CD4-positive, alpha-beta memory T cell (primary cell): ENCODE measurements at places on chromosomes 12 and 14.

DNA sequence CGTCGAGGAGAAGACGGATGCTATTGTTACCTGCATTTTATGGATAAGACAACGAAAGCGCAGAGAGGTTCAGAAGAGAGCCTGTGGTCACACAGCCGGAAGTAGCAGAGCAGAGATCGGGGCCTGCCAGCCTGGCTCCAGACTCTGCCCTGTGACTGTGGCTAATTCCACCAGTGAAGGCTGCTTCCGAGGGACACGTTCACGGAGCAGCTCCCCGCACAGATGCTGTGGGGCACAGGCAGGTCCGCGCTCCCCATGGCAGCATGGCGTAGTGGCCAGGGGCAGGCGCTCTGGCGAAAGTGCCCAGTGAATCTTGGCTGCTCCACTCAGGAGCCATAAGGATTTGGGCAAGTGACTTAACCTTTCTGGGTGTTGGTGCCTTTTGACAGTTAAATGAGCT, 9.8 kb downstream of the RIMBP2 start:
- DNase-seq, result no peak

DNA sequence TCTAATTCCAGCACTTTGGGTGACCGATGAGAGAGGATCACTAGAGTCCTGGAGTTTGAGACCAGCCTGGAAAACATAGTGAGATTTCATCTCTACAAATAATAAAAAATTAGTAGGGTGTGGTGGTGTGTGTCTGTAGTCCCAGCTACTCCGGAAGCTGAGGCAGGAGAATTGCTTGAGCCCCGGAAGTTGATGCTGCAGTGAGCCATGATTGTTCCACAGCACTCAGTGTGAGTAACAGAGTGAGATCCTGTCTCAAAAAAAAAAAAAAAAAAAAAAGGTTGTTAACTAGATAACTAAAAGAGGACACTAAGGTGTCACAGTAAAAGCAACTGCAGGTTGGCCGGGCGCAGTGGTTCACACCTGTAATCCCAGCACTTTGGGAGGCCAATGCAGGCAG, 121.3 kb upstream of the MAX start:
- no peak for DNase-seq

- DNase-seq, result no peak
These were observed 3.0 kb downstream of the KICS2 start for GRCh38 chr12:64219145-64219544.

DNA sequence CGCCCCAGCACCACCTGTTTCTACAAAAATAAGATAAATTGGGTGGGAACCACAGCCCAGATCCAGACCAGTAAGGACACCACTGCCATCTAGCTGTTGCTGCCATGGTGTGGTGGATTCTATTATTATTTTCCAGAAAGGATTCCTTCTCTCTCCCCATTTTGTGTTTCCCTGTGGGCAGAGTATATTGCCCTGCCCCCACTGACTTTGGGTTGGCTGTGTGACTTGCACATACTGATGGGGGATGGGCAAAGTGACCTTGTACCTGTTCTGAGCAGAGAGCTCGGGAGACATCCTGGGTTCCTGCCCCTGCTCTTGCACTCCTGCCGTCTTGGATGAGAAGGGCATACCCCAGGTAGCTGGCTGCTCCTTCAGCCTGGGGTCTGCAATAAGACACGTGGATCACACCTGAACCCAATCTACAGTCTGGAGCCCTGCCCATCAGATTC, 24.3 kb downstream of the MOAP1 start:
- no peak for DNase-seq

- no peak for DNase-seq
These were observed 1.3 kb upstream of the RNU7-1 start for GRCh38 chr12:6942331-6942665.

DNA sequence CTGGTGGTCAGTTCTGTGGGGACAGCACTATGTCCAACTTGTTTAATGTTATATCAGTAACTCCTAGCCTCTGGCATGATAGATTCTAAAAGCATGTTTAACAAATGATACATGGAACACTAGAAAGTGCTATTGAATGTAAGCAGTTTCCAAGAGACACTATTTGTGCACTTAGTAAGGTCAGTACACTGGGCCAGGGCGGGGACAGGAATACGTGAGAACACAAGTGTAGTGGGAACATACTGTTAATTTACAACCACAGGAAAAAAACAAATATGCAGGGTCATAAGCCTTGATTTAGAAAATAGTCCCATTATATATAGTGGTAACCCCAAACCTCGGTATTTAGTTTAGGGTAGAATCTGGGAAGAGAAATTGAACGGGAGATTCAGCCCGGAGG, 88.9 kb upstream of the SLC38A2 start:
- no peak for DNase-seq

DNA sequence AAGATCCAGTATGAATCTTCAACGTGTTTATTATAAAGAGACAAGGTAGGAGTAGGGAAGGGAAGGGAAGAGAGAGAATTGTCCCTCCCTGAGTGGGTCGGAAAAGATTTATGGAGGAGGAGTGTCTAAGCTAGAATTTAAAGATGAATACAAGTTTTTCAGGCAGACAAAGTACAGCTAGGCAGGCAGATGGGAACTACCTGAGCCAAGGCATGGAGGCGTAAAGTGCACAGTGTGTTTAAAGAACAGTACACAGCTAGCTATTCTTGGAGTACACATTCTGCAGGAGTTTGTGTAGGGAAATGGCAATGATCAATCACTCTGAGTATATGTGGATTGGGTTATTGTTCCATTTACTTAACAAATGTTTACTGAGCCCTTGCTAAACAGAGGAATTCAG, 20.1 kb downstream of the PLEKHG7 start:
- DNase-seq, result no peak

DNA sequence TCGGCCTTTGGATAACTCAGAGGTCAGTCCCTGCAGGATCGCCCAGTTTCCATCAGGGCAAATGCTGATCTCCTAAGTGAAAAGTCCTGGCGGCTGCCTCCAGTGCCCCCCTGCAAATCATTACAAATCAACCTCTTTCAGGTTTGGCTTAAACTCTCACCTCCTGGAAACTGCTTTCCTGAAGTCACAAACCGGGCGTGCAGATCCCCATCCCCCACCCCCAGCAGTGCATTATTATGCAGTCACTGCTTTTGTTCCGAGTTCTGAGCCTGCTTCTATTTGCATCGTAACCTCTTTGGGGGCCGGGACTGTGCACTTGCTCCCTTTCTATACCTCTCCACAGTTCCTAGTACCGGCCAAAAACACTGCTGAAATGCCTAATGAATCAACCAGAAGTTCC, at the start of gene USP44:
Gene USP44 (minus strand): TSS at position 172 of the 400 bp plus-strand sequence. CDS start 17,220 bp downstream, outside the sequence.
- DNase-seq, result no peak

DNA sequence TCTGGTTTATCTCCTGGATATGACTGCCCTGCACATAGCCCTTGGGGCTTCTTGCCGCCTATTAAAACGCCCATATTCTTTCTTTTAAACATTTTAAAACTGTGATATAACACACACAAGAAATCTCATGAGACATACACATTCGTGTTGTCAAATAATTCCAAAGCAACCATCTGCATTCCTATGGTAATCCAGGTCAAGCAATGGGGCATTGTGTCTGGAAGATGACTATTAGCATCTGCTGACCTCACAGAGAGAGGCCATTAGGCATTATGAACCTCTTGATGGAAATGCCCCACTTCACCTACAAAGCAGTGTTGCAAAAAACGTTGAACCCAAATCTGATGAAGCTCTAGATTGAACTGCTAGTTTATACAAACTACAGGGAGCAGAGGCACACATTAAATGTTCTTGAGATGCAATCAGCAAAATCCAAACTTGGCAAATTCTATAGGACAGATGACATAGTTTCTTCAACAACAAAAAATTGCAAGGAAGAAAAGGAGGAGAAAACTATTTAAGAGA, 513.8 kb upstream of the CCDC196 start:
- no peak for DNase-seq

GRCh38 chr12:109932878-109933503, 32.9 kb downstream of the TCHP start:
- no peak for DNase-seq

DNA sequence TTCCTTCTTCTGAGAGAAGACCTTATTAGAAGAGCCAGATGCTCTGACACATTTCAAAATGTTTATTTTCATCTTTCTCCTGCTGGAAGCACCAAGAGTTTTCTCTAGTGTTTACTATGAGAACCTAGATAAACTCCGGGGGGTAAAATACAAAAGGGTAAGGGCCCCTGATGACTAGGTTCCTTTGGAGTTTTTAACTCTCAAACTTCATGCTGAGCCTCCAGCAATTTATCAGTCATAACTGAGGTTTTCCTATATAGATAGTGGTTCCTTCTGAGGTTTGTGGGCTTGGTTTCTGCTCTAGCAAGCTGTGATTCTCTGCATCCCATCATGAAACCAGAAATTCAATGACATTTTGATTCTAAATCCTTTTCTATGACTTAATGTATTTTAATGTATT, 210.9 kb downstream of the LRFN5 start:
- no peak for DNase-seq

GRCh38 chr12:563250-563781, 99.9 kb downstream of the NINJ2 start:
- DNase-seq, result peak; percentile 74

- peak; percentile 97 for DNase-seq
These were observed at the start of gene COPS7A for GRCh38 chr12:6723607-6724408. Gene COPS7A (plus strand): TSS chr12:6724046. CDS start chr12:6724657, 611 bp downstream.

DNA sequence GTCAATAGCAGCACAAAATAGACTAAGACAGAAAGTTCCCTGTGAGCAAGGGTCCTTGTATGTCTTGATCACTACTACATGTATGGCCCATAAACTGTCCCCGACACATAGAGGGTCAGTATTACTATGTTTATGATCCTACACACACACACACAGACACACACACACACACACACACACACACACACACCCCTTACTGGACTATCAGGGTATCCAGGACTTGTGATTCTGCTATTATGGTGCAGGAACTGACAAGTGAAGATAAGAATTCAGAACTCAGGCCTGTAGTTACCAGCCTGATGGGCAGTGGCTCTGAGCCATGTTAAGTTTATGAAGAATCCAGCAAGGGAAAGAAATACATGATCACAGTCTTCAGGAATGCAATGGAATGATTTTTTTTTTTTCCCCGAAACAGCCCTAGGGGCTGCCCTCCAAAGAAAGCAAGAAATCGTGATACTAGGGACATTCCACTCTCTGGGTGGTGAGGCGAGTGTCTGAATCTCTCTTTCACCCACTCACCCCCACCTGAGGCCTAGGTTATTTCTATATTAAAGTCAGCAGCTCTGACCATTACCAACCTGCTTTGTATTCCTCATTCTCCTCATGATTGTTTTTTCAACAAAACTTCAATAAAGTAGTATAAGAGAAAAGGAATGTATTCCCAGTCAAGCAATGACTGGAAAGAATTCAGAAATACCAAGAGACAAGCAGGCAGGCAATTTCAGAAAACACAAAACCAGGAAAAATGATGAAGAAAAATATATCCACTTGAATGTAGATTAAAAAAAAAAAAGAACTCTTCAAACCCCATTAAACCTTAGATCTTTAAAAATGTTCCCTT, 105.8 kb downstream of the AVPR1A start:
- DNase-seq, result no peak

GRCh38 chr12:109545826-109546225, 27.5 kb downstream of the MMAB start:
- DNase-seq, result no peak

DNA sequence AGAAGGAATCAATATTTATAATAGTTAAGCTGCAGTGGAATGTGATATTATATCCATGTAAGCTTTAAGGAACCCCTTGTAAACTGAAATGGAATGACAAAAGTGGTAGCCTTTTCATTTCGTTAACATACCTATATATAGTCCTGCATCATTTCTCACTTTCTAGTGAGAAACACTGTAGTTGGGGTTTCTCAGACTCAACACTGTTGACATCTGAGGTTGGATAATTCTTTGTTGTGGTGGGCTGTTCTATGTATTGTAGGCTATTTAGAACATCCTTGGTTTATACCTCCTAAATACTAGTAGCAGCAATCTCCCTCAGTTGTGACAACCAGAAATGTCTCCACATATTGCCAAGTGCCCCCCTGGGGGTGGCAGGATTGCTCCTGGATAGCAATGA, 79.1 kb downstream of the RAD52 start:
- DNase-seq, result peak; percentile 23

DNA sequence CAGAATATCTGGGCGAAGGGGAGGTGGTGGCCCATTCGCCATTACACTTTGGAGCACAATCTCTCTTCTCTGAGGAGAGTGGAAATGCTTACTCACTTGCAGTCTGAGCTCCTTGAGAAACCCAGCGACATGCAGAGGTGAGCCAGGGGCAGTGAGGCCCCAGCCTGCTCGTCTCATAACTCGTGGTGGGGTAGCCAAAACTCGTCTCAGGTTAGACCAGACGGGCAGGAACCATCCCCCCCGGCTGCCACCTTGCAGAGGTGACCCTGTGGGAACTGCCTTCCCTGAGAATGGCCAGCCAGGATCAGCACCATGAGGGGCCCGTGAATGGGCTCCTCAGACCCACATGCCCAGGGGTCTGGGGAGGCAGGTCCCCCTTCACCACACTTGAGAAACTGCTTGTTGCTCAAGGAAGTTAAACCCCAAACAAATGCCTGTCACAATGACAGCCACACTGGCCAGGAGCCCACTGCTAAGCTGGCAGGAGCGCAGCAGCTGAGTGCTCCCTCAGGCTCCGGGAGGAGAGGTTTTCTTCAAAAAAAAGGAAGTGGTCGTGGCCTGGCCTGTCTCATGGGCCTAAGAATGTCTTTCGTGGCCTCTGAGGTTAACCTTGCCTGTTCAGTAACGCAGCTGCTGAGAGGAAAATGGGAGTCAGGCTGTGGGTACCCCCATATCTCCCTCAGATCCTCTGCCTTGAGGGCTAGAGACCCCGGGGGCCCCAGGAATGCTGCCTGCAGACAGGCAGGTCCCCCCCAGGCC, 9.2 kb upstream of the ALDH2 start:
- DNase-seq, result no peak

DNA sequence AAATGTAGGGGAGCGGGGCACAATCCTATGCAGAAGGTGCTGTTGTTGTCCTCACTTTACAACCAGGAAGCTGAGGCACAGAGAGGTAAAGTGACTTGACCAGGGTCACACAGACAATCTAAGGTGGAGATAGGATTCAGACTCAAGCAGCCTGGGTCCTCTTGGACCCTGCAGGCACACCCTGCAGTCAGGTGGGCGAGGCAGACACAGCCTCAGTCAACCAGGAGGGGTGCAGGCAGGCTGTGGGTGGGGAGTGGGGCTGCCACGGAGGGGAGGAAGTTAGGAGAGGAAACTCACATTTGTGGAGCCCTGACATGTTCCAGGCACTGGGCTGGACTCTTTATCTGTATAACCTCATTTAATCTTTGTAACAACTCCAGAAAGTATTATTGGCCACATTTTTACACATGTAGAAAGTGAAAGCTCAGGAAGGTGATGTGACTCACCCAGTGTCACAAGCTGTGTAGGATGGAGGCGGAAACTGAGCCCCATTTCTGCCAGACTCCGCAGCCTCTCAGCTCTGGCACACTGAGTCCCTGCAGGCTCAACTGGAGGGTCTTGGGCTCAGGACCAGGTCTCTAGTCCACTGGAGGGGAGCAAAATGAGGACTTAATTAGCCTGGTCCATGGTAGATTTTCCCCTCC, 24.9 kb upstream of the CHGA start:
- no peak for DNase-seq

- no peak for DNase-seq
These were observed 1.9 kb upstream of the KRT78 start for GRCh38 chr12:52850681-52851080.

- no peak for DNase-seq
These were observed 20.9 kb downstream of the OAS2 start for GRCh38 chr12:112998987-112999767.

- DNase-seq, result no peak
These were observed 22.8 kb downstream of the RAB35 start for GRCh38 chr12:120093592-120094355.
